Motor neuron (in vitro differentiated cells): ENCODE measurements at places on chromosomes 4 and X.

DNA sequence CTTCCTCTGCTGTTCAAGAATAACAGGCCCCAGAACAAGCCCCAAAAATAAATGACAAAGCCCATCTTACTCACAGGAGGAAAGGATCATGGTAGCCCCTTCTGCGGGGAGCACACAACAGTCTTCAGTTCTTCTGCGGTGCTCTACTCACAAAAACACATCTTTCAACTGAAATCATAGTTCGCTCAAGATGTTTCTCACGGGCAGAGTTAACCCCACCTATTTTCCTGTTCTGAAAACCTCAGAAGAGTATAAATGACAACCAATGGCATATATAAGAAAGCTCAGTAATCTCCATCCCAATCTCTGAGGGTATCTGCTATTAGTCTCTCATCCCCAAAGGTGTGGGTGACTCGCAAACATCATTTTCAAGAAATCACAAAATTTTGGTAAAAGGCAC is at the start of gene TXK:
TSS of gene TXK (minus strand) at position 170 of the 400 bp plus-strand sequence. CDS start at position 90, 80 bp downstream.
- no peak for ATAC-seq

GRCh38 chr4:153209410-153209809 is 5.2 kb downstream of the TRIM2 start:
- no peak for ATAC-seq

DNA sequence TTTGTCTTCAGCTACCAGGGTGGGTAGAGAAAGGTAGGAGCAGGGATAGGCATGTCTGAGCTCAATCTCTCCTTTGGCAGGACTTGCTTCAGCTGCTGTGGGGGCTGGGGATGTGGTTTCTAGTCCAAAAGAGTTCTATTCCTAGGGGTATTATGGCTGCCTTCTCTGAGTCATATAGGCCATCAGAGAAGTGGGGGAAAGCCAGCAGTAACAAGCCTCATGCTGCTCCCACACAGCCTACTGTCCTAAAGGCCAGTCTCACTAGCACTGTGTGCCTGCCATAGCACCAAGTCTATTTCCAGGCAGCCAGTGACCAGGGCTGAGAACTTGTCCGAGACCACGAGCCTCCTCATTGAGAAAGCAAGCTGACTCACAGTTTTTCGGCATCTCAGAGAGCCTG is 270.6 kb downstream of the DCAF12L2 start:
- ATAC-seq = no peak

GRCh38 chr4:19888587-19888986 is 363.1 kb upstream of the SLIT2 start:
- ATAC-seq = no peak

GRCh38 chrX:102029026-102029425 is 96.5 kb upstream of the TCEAL2 start:
- no peak for ATAC-seq

DNA sequence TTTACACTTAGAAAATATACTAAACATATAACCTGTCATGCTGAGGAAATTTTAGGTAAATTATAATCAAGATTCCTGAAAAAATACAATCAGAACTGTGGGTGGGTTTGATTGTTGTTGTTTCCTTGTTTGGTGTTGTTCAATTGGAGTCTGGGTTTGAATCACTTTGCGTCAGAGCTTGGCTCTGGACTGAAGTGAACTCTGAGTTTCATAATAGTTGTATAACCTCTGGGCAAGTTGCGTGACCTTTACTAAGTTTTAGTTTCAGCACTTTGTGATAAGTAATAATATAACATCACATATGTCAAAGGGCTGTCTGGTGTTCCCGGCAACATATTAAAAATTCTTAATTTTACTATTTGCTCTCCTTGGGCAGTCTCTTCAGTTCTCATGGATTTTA is 758.1 kb downstream of the RAPGEF2 start:
- no peak for ATAC-seq

DNA sequence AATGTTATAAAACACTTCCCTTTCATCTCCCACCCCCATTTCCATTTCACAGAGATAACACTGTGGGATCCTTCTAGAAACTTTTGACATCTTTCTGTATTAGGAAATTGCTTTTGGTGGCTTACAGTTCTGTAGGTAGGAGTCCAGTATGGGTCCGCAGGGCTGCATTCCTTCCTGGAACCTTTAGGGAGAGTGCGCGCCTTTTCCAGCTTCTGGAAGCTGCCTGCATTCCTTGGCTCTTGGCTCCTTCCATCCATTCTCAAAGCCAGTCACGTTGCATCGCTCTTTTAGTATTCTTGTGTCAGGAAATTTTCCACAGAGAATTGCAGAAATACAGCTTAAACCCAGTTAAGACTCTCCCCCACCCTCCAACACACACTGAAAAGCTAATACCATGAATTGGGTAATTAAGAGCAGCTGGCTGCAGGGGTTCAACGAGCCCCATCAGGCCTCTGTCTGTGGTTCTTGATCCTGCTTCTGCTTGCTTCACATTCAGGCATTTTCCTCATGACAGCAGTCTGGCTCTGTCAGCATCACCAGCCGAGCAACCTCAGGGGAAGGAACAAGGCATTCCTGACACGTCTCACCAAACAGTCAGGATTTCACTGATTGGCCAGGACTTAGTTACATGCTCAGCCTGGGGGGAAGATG is 48.8 kb downstream of the SEPTIN11 start:
- no peak for ATAC-seq

- peak; percentile 71 for ATAC-seq
These were observed 28.1 kb upstream of the MAN2B2 start for GRCh38 chr4:6546681-6547447.

DNA sequence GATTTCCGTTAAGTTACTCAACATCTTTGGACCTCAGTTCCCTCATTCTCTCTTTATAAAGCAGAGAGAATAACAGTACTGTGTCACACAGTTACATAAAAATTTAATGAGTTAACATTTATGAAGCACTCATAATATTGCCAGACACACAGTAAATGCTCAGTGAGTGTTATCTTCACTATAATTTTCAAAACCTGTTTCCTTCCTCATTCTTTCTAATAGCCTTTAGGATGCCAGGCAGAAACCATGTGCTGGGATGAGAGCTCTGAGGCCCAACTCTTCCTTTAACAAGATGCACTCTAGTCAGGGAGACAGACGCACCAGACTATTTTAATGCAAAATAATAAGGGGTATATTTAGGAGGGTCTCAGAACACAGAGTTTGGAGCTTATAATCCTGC is 208.2 kb downstream of the STK32B start:
- no peak for ATAC-seq

- no peak for ATAC-seq
These were observed 1144.4 kb downstream of the NLGN4X start for GRCh38 chrX:5084279-5084678.

- peak; percentile 49 for ATAC-seq
These were observed 185.7 kb downstream of the UNC5C start for GRCh38 chr4:95362906-95363558.

- ATAC-seq = peak; percentile 63
These were observed 304 bp upstream of the SPIN2A start for GRCh38 chrX:57137501-57137900.

DNA sequence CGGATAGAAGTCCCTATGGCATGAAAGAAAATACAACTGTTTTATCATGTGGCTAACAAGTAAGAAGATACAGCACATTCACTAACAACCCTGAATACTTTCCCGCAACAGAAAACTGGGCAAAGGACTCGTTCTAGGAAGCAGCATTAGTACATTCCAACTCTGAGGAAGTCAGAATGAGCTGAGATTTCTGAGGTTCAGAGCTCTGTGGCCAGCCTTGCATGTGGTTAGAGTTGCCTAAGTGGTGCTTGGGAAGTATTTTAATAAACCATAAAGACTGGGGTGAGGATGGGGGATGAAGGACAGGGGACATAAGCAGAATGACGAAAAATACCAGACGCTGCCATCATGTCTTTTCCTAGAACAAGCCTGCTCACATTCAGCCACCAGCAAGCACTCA is 82.2 kb downstream of the EFHC2 start:
- ATAC-seq = no peak

DNA sequence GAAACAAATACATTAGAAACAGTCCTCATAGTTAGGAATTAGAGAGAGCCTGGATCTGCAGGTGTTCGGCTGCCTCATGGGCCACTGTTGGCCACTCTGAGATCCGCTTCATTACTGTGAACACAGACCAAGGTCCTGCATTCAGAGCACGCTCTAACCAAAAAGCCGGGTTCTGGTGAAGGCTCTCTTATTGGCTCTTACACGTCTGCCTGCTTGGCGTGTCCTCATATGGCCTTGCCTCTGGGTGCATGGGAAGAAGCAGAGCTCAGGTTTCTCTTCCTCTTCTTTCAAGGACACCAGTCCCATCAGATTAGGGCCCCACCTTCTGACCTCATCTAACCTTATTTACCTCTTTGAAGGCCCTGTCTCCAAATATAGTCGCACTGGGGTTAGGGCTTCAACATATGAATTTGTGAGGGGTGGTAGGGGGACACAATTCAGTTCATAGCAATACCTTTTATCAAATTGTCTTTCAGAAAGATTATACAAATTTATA is 37.1 kb upstream of the ELF2 start:
- ATAC-seq = peak; percentile 23

- ATAC-seq = no peak
These were observed 15.2 kb downstream of the BLTP1 start for GRCh38 chr4:122167369-122167768.

DNA sequence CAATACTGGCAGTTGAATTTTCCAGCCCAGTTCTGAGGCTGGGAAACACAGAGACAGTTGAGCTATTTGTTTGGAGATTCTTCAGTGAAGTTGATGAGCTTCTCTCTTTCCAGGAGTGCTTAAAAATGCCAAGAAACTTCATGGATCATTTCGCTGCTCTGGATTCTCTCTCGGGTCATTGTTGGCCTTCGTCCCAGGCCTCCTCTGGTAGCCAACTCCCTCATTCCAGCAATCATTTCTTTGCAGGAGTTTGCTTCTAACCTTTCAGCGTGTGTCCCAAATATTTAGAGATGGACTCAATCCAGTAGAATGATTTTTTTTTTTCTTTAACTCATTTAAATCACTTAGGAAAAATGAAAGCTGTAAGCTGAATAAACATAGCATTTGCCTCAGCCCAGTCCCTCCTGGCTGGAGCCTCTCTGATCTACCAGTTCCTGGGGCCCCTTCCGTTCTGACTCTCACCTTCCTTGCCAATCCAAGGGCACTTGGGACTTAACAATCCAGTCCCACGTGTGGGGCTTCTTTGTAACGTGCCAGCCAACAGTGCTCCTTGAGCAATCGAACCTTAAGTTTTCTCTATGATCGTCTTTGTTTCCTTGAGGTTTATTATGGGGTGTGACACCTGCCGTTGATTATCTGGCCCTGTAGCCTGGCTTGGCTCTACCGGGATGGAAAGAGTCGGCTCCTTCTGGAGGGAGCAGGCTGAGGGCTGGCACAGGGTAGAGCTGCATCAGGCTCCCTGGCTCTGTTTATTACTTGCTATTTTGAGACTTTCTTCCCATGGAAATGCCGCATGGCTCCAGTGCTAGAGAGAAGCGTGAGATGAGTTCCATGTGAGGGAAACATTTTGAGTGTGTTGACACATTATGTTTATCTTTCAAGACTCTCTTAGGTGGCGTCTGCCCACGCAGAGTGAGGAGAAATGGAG is 80.4 kb upstream of the GPC4 start:
- no peak for ATAC-seq

GRCh38 chrX:32673193-32673592 is 538.2 kb downstream of the DMD start:
- ATAC-seq = no peak

DNA sequence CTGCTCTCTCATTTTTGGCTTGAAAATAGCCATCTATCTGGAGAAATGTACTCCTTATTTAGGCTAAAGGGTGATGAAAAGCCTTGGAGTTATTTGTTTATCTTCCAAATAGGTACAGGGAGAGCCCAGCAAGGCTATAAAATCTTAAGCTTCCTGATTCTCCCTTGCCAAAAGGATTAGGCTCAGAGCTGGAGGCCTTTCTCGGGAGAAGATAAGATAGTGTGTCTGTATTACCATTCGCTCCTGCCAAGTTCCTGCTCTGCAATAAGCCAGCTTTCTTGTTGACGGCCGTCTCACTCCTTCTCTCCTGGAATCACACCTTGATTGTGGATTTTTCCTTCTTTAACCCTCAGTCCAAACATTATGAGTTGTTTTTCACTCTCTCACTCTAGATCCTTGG is 171.8 kb upstream of the TTC29 start:
- no peak for ATAC-seq

DNA sequence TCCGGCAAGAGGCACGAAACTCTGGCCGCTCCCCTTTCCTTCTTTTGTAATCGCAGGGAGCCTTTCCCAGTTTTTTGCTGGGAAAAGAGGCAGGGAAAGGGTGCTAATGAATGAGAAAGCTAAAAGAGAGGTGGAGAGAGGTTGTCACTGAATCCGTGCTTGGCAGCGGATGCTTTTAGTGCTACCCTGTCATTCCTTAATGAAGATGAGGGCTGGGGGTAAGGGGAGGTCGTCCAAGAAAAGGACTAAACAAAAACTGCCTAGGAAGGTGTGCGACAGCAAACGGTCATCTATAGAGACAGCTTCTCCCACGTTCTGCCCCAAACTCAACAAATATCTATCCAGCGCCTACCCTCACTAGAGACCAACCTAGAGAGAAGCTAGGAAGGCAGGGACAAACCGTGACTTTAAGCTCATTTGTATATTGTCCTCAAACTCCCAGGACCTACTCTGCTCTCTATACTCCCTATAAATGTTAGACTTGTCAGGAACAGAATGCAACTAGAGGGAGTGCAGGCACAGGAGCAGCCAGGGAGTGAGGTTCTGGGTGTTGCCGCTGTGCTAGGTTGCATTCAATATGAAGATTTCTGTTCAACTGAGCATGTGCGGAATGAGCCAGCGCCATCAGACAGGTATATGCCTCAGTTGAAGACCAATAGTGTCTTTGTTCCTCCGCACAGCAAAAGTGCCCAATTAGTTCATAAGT is 777 bp upstream of the CASK start:
- peak; percentile 5 for ATAC-seq

DNA sequence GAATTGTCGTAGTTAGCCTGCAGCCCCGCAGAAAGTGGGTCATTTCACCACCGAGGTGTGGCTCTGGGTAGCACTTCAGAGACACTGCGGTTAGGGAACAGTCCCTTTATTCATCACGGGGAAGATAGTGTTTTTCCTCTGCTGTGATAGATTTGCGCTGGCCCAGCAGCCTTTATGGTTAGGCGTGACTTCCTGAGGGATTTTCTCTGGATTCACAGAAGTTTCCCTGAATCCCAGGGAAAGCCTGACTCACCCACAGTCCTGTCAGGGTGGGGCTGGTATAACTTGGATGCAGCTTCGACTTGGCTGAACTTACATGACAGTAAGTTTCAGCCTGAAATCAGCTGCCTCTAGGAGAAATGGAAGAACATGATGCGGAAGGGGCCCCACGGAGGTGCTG is 196.3 kb upstream of the HHIP start:
- no peak for ATAC-seq

DNA sequence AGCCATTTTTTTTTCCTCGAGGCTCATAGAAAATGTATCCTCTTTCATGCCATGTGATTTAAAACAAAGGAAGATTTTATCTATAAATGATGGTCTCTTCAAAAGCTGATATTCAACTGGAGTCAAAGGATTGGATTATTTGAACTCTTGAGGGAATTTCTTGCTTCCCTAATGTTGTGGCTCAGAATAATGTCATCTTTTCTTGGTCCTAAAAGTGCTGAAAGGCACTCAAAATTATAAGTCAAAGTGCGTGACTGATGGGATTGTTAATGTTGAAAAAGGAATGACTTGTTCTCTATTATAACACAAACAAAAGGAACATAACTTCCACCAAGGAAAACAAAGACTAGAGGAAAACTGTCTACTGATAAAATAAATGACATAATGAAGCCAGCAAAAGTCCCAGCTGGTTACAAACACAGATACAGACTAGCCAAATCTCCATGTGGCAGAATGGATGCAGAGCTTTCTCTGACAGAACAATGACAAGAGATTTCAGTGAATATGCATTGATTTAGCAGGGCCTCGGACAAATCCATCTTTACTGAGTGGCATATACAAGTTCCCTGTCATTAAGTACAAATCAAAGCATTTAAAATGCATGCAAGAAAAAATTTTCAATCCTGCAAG is 552.6 kb downstream of the GBA3 start:
- ATAC-seq = peak; percentile 91
